ENCODE measurements at places on chromosomes 13 and 19.

DNA sequence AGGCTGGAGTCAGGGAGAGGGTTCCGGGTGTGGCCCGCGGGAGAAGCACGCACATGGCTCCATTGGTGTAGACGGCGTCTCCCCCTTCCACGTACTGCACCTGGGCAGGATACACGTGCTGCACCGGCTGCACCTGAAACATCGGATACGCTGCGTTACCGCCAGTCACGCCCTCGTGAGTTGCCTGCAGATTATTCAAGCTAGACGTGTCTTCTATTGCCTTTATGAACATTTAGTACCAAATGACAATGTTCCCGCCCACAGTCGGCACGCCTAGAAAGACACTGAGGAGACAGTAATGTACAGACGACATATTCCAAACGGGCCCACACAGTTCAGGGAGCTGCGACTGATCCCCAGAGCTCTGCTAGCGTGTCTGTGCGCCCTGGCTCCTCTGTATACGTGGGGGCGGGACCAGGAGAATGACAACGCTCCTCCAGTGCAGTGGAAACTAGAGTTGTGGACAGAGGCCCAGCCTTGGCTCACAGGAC is 64.1 kb upstream of the RANBP3 start:
- DNase-seq, result no peak

DNA sequence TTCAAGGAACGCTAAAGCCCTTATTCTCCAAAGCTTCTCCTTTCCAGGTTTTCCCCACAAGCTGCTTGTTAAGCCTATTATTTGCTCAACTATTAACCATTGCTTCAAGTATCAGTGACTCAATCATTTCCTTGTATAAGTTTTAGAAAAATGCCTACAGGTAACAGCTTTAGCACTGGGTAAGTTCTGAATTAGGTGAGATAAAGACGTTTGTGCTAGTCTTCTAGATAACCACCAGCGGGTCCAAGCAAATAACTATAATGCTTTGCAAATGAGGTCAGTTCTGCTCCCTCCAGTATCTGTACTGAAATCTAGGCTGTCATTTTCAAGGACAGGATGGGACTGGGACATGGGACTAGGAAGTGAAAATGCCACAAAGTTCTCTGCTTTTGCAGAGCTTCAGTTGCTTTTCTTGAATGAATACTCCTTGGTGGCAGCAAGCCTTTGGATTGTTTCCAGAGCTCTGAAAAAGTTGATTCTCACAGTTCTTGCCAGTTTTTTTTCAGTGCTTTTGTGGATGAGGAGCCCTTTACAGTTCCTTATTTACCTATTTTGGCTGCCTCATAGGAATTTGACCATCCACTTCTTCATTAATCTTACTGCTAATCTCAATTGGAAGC is 1487.7 kb downstream of the EFNB2 start:
- no peak for DNase-seq

- DNase-seq, result no peak
These were observed 824.7 kb upstream of the SLITRK5 start for GRCh38 chr13:86846501-86846900.

GRCh38 chr19:1239796-1240737 is 1.5 kb upstream of the ATP5F1D start:
- peak; percentile 86 for DNase-seq
